ENCODE measurements at places on chromosomes 12 and 14. TPM values are rescaled to one million over a fixed set of nuclear protein-coding genes. Genes with fewer than 3 reads are reported as not detected.

The POTEM gene
- not detected for total RNA-seq

DNA sequence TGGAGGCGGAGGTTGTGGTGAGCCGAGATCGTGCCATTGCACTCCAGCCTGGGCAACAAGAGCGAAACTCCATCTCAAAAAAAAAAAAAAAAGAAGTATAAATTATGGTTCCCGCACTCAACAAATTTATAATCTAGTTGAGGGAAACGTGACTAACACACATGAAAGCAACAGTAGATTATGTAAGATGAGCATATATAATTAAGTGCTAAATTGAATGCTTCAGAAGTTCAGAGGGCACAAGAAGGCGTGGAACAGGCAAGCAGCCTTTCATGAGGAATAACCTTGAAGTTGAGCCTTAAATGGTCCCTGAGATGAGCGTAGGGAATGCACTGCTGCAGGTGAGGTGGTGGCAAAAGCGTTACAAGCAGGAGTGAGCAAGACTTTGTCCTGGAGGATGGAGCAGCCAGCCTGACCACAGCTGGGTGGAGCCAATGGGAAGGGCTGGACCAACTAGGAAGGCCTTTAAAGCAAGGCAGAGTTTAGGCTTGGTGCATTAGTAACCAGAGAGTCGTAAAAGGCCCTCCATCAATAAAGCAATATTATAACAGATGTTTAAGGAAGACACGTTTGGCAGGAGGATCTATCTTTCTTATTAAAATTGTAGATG lies 30.6 kb upstream of the TUBA1A start:
- H3K27me3 ChIP-seq: no peaks in the 10 kb centered on the region
- H3K4me3 ChIP-seq: no peak overlapping the region
- H3K4me1 ChIP-seq: peaks cover 3% of the 10 kb centered on the region
- H3K36me3 ChIP-seq: no peaks in the 10 kb centered on the region

- no peaks in the 10 kb centered on the region for H3K4me1 ChIP-seq
- H3K4me3 ChIP-seq: no peak overlapping the region
- H3K27ac ChIP-seq: no peak overlapping the region
- H3K27me3 ChIP-seq: no peaks in the 10 kb centered on the region
Measured at GRCh38 chr14:101544550-101544949, 16.7 kb upstream of the DIO3 start.

- no peak for DNase-seq
- H3K4me3 ChIP-seq: peak overlapping the region; percentile 74
- H3K36me3 ChIP-seq: no peaks in the 10 kb centered on the region
- H3K27ac ChIP-seq: peak overlapping the region; percentile 96
- peaks cover 22% of the 10 kb centered on the region for H3K4me1 ChIP-seq
Measured at GRCh38 chr12:49264466-49264872, 413 bp upstream of the TUBA1C start.

GRCh38 chr14:24986206-24986893 lies 63.6 kb downstream of the STXBP6 start:
- H3K27ac ChIP-seq: no peak overlapping the region
- H3K27me3 ChIP-seq: no peaks in the 10 kb centered on the region
- no peak overlapping the region for H3K4me3 ChIP-seq

GRCh38 chr14:97058074-97058467 lies 260.9 kb downstream of the VRK1 start:
- H3K4me3 ChIP-seq: no peak overlapping the region
- H3K4me1 ChIP-seq: no peaks in the 10 kb centered on the region
- no peaks in the 10 kb centered on the region for H3K27me3 ChIP-seq
- H3K36me3 ChIP-seq: no peaks in the 10 kb centered on the region
- H3K27ac ChIP-seq: no peak overlapping the region

Data from esophagus squamous epithelium (tissue), 5 donors.